Stimulated activated memory B cell treated with anti-CD40 and anti-IgM and Interleukin-4, amounts not matched to agents 10 μg/mL and 1 μg/mL and 100 μg/mL, for 72 hours (primary cell): ENCODE measurements at places on chromosomes 5 and 9.
A peak's percentile ranks its signal among the peaks of the same experiment; 100 is the strongest.

DNA sequence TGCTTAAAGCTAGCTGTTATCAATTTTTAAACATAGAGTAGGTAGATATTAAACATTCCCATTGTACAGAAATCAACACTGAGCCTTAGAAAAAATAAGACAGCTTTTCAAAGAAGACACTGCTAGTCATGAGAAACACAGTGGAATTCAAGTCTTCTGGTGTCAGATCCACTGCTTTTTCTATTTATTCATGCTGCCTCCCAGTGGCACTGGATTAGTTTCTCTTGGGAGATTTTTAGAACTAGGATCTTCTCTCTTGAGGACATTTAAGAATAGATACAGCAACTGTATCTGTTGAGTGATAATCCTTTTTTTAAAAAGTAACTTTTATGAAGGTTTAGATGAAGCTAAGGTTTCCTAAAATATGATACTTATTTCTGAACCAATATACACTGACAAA is 1635.4 kb upstream of the C9orf72 start:
- ATAC-seq: no peak

DNA sequence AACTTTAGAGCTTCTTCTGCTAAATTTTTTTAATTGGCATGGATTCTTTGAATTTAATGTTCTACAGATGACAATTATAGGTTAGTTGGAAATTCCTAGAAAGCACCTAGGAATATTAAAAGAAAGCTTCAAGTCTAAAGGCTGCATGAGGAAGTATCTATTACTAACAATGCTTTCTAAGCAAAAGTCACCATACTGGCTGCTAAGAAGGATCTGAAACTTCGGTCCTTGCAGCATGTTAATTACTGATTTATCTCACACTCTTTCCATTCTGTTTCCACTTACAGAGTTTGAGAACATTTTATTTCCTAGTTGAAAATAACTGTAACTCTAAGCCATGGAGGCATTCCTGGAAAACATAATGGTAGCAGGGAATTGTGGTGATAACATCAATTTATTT is 8.4 kb downstream of the SEMA6A start:
- no peak for ATAC-seq

DNA sequence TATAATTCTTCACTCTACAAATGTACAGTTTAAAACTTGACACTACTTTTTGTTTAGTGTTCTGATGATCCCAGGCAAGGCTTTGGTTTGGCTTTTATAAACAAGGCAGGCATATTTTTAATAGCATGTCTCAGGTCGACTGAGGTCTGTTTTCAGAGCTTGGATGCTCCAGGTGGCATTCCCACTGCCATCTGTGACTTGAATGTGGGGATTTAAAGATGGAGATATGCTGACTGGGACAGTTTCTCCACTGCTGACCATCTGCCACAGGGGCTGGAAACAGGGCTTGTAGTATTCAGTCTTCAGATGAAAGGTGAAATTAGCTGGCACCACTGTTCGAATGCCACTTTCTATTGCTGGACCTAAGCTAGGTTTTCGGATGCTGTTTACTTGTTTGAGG is 1266.2 kb upstream of the CDH18 start:
- no peak for ATAC-seq

GRCh38 chr5:124328201-124328600 is 418.2 kb downstream of the ZNF608 start:
- no peak for ATAC-seq

DNA sequence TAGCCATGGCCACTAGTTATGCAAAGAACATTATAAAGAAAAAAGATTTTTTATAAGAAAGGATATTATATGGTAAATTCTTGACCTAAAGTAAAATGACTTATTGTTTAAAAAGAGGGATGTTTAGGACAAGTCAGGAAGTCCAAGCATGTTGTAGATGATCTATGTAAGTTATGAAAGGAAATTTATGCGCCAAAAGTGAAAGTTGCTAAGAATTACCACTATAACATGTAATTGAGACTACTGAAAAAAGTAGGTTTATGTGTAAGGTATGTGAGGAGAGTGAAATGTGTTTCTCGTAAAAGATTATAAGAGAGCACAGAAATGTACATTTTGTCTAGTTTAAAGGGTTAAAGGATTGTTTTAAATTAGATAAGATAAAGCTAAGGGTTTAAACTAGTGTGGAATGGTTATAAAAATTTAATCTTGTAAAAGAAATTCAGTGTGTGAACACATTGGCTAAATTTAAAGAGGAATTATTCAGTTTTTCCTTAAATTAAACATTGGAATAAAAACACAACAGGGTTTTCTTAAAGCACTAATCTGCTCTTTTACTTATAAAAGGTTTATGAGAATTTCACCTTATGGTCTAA is 1100.4 kb upstream of the EDIL3 start:
- no peak for ATAC-seq

DNA sequence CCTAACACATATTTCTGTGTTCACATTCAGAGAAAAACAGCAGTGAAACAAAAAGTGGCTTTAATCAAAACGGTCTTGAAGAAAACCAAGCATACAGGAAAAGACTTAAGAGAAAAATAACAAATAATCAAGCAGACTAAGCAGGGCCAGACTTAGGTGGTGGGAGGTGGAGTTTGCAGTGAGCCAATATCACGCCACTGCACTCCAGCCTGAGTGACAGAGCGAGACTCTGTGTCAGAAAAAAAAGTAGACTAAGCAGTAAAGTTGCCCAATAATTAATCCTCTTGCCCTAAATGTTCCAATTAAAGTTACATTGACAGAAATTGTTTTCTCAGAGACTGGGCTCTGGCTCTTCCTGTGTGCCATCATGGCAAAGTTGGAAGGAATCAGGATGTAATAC is 26.6 kb upstream of the GLDC start:
- no peak for ATAC-seq

DNA sequence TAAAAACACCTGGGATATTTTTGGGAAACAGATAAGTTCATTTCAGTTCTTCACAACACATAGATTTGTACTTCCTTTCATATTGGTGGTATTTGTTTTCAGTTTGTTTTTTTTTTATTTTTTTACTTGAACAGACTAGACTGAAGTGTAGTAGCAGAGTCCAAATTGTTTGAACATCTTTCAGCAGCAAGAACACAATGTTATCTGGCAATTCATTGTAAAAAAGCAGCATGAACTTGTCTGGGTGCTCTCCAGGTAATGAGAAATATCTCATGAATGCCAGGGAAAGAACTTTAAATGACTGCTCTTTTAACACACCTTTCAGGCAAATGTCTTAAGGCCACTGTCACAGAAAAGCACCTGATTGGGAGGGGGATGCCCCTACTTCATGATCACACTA is 113.4 kb downstream of the ARL15 start:
- ATAC-seq: no peak

DNA sequence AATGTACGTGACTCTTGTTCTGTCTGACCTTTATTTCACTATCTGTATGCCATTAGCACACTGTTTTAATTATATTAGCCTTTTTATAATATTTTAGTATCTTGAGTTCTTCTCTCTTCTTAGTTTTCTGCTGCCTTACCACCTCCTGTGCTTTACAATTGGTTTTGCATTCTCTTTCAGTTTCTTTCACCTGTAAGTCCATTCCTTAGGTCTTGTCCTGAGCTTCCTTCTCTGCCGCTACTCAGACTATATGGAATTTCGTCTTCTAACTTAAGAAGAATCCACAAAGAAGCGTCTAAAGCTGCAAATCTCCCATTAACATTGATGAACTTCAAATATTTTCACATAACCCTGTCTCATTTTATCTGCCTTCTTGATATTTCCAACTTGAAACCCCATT is 642.9 kb downstream of the MAT2B start:
- ATAC-seq: no peak

DNA sequence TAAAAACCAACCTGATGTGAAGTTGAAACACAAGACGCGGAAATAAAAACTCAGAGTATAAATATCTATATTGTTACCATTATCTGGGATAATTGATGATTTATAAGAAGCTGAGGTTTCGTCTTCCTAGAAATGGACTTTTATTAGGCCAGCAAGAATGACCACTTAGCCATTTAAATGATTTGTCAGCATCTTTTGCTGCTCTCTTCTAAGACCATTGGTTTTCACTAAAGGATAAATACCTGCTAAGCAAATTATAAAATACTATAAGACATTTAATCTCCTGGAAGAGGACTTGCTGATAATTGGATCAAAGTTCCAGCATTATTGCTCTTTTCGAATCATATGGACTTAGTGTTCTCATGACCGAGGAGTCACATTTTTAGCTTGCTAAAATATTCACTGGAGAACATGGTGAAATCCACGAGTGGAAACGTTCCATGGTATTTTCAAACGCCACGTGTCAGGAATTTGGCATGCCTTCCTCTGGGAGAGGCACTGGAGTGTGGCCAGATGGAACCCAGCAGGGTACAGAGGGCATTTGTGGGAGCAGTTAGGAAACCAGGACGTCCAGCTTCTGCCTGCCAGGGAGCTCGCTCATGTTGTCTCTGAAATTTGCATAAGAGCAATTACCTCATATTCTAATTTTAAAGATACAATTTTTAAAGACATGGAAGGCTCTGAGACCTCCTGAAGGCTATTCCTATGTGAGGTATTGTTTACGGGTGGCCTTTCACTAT is 43.1 kb downstream of the TNFAIP8 start:
- no peak for ATAC-seq

DNA sequence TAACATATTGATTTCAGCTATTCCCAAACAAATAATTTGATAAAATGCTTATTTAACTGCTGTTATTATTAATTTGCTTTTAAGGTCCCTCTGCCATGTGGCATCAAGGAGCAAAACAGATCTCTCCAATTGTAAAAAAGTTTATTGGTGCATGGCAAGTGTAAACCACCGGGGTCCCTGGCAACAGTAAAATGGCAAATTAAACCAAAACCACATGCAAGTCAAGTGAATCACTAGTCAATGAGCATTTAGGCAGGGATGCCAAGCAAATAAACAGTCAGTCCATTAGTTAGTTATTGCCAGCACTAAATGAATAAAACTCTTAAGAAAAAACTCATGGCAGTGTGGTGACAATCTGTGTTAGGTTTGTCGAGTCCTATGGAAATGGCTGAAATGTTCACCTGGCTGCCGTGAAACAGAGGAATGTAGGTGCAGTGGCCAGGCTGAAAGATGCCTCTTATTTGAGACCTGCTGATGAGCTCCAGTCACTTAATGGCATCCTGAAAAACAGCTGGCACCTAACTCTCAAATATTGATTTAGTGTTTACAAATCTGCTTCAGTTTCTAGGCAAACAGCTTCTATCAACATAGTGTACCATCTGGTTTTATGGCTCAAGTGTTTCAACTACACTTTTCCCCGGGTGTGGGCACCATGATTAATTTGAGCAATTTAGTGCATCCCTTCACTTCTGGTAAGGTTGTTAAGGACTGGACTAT is 296.5 kb upstream of the ITGA1 start:
- ATAC-seq: no peak

DNA sequence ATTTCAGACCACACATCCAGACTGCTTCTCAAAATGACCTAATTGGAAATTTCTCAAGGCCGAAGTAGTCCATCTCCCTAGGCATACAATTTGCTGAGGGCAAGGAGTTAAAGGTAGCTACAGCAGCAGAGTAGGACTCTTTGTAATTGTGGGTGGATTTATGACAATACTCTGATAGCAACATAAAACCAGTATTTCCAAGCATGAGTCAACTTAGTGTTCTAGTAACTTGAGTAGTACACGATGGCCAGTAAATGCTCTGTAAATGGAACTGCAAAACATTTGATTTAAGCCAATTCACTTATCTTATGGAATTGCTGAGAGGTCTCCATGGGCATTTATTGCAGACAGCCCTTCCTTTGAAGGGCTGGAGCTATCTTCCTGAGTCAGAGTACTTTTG is 352.2 kb downstream of the PLK2 start:
- ATAC-seq: no peak

DNA sequence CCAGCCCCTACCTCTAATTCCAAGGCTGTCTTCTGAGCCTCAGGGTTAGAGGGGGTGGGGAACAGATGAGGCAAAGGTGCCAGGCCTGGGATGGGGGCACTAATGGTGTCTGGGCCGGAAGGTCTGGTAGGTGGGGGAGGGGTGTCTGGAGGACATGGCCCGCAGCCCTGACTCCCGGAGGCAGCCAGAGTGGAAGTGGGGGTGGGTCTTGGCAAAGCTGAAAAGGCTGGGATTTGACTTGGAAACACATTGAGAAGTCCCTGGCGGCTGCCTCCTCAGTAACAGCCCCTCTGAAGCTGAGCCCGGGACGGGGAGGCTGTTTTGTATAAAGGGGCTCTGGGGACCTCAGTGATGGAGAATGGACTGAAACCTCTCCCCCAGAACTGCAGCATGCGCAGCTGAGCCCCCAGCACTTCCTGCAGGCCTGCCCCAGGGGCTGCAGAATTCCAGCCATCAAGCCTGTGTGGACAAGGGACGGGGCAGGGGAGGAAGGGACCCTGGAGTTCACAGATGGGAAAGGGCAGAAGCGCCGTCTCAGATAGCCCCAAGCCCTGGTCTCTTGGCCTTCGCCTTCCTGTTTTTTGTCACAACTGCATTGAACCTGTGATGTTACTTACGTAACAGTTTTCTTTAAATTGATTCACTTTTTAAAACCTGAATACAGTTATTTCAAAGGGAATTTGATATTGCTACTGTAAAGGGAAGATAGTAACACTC is 49.3 kb upstream of the SYNPO start:
- peak; percentile 27 for ATAC-seq

DNA sequence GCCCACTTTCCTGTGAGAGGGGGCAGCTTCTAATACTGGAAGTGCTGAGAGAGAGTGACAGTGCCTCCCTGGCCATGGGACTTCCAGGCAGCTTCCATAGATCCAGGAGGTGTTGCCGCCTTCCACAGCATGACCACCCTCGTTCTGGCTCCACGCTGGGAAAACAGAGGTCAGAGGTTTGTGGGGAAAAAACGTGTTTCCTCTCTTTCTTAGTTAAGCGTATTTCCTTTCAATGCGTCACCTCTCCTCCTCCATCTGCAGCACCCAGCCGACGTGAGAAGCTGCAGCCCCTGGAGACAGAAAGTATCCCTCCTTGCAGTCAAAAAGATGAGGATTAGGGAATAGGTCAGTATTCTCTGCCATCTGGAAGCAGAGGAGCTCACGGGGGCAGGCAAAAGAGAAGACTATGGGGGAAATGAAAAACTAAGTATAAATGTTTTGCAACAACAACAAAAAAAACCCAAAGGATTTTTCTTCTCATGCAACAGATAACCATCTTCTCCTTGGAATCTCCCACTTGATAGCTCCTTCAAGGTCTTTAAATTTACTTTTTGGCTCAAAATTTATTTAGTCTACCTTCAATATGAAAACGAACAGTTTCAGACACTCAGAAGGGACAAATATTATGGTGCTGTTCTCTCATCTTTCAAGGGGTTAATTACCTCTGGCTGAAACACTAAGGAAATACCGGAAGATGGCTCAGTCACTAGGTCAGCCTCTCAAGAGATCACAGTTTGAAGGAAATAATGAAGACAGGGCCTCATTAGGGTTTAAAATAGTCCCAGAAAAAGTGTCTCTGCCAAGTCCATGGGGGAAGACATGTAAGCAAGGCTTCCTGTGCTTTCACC is 38.0 kb downstream of the MTMR12 start:
- no peak for ATAC-seq

DNA sequence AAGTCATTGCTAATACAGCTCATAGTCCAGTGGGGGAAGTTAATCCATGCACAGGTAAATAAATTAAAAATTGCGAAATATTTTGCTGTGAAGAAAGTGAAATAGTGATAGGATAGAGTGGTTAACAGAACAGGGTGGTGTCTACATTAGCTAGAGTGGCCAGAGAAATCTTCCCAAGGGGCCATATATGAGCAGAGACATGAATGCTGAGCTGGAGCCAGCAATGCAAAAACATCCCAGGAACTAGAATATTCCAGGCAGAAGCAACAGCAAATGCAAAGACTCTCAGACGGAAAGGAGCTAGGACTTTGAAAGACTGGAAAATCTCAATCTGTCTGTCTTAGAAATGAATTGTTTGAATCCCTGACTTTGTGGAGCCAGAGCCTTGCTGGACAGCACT is 1221.6 kb downstream of the MAT2B start:
- no peak for ATAC-seq
